ENCODE measurements at places on chromosomes 7 and 10.
A peak's percentile ranks its signal among the peaks of the same experiment; 100 is the strongest.

GRCh38 chr7:125683156-125683555 lies 753.5 kb upstream of the POT1 start:
- DNase-seq: no peak

GRCh38 chr7:70795948-70796347 lies 336.0 kb upstream of the GALNT17 start:
- DNase-seq: no peak

- DNase-seq: no peak
Measured at GRCh38 chr7:100401811-100402210, 26.7 kb downstream of the ZCWPW1 start.

DNA sequence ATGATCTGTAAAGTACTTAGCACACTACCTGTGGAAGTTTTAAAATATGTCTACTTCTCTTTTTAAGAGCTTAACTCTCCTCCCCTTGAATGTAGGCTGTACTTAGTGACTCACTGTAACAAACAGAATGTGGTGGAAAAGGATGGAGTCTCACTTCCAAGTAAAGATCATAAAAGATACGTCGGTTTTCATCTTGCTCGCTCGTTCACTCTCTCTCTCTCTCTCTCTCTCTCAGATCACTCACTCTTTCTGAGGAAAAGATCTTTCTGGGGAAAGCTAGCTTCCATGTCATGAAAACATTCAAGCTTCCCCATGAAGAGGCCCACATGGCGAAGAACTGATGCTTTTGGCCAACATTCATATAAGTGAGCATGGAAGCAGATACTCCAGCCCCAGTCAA lies 5.5 kb downstream of the CHUK start:
- no peak for DNase-seq

DNA sequence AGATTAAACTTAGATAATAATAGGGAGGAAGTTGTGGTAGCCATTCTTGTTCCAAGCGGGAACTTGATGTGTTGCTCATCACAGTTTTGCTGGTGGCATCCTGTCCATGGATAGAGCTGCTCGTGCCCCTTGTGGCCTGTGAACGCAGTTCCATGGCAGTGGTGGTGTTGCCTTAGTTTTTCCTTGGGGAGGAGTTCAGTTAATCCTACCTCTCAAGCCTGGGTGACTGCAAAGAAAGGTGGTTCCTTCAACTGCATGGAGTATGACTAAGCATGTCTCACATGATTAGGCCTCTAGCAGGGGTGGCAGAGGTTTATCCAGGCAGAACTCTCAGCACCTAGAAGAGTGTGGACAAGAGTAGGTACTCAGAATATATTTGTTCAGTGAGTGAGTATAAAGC lies 99.7 kb downstream of the MAPK8 start:
- DNase-seq: no peak

- DNase-seq: no peak
Measured at GRCh38 chr7:43735403-43735801, 6.1 kb upstream of the COA1 start.

- DNase-seq: no peak
Measured at GRCh38 chr7:139844779-139845442, 15.8 kb downstream of the TBXAS1 start.

DNA sequence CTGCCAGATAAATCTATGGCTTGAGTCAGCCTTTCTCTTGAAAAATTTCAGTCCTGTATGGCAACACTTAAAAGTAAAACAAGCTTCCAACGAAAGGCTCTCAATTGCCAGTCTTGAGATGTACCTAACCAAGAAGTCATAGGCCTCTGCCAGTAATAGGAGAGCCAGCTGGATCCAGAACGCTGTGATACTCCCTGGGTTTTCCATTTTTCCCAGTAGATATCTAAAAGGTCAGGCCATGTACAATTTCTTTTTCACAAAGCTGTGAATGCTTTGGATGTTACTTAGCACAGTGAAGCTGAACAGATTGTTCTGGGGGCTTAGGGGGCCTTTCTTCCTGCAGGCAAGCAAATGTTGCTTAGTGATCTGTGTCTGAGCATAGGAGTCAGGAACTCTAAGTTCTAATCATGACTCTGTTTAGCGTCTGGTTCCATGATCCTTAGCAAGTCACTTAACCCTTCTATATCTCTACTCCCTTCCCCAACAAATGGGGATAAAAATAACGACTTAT lies 86.5 kb downstream of the ARMH3 start:
- no peak for DNase-seq

GRCh38 chr10:24822590-24822989 lies 98.9 kb upstream of the ARHGAP21 start:
- peak; percentile 12 for DNase-seq

- DNase-seq: no peak
Measured at GRCh38 chr7:73881352-73882046, 20.5 kb downstream of the TMEM270 start.
